ENCODE measurements at places on chromosomes 1 and 21. TPM values are rescaled to one million over a fixed set of nuclear protein-coding genes. Genes with fewer than 3 reads are reported as not detected.

The CIART gene
- total RNA-seq, result 1.4 TPM

DNA sequence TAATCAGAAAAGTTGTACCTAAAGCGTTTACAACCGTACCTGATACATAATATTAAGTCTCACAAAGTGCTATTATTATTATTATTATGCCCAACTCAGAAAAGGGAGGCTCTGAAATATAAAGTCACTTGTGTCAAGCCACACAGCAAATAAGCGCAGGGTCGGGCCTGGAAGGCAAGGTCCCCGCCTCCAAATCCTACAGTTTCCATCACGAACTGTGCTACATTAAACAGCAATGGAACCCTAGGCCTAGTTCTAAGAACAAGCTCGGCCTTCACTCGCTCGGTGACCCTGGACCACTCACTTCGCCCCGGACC, 549 bp downstream of the PARS2 start:
- DNase-seq, result no peak

GRCh38 chr1:12469493-12469892, 148.5 kb downstream of the DHRS3 start:
- no peak for DNase-seq

GRCh38 chr1:50603274-50604271, 180.3 kb upstream of the DMRTA2 start:
- no peak for DNase-seq

DNA sequence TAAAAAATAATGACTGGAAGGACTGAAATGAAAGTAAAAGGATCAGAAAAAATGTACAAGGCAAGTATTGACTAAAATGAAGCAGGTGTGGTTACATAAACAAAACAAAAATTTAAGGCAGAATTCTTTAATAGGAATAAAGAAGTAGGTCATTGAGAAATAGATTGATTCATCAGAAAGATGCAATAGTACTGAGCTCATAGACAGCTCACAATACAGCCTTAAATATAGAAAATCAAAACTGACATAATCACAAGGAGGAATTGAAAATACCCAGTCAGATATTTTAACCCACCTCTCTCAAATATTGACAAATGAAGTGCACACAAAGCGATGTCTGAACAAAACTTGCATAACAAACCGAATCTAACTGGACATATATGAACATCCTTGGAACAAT, 366.8 kb upstream of the DPYD start:
- no peak for DNase-seq

DNA sequence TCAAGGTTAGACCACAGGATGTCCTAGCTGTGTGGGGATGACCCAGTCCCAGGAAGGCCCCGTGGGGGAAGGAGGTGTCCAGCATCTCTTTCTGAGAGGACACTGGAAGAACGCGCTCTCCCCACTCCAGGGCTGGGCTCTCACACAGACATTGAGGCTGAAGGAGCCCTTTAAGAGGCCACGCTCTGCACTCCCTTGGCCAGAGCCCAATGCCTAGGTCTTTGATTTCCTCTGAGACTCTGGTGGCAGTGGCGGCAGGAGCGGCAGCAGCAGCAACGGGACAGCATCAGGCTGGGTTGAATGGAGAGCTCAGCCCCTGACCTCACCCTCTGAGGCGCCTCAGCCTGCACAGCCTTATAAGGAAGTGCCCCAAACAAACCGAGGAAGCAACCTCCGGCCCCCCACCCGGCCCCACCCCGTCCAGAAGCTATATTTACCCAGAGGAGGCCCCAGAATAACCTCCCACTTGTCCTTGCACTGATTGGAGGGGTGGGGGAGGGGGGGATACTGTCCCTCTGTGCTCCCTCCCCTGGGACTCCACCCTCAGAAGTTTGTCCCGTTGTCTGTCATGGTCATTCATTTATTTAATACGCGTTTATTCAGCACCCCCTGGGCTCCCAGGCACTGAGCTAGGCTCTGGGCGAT, 12.3 kb downstream of the NES start:
- DNase-seq, result no peak

The MX2 gene
- total RNA-seq, result 0.42 TPM

The DISP1 gene
- total RNA-seq, result 12.2 TPM

GRCh38 chr1:28035420-28035819, 53.0 kb downstream of the EYA3 start:
- DNase-seq, result no peak

DNA sequence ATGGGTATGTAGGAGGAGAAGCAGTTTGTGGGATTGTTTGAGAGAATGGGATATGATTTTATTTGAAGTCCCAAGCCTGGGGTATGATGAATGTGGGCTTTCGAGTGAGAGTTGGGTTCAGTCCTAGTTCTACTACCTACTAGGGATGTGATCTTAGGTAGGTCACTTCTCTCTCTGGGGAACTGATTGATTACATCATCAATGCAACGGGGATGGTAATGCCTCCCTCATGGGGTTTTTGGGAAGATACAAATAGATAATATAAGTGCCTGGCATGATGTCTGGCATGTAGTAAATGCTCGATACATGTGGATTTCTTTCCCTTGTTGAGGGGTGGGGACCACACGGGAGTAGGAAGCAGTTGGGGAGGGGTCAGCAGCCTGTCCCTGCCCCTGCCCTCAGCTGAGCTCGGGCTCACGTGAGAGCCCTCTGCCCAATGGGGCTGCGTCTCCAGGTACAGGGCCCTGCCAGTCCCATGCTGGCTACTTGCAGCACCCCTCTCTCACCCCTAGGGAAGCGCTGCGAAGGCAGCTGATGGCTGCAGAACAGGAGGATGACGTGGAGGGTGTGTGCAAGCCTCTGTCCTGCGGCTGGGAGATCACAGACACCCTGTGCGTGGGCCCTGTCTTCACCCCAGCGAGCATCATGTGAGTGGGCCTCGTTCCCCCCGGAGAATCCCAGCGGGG, 38.7 kb downstream of the AZIN2 start:
- no peak for DNase-seq

- no peak for DNase-seq
Observed at GRCh38 chr1:85898861-85899260, 190.6 kb upstream of the ZNHIT6 start.

The TESK2 gene
- total RNA-seq, result 0.52 TPM

- DNase-seq, result no peak
Observed at GRCh38 chr1:2927393-2928360, 93.6 kb upstream of the ACTRT2 start.

GRCh38 chr21:38567335-38567969, 69.2 kb upstream of the ERG start:
- DNase-seq, result no peak

DNA sequence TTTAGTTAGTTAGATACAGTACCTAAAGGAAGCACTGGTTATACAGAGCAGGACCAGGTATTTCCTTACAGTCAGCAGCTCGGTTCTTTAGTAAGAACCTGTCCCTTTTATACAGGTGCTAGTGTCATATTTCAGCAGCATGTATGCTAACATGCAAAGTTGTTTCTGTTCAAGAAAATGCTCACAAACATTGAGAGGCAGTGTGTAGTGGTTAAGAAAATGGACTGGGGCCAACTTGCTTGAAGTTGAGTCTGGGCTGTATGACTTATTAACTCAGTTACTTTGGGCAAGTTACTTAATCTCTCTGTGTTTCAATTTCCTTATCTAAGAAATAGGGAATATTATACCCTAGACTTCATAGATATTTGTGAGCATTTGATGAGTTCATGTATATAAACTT, 31.1 kb downstream of the AK4 start:
- DNase-seq, result no peak

GRCh38 chr1:81654657-81655056, 146.1 kb upstream of the ADGRL2 start:
- no peak for DNase-seq

GRCh38 chr1:212710566-212710965, 10.9 kb upstream of the BATF3 start:
- DNase-seq, result no peak

DNA sequence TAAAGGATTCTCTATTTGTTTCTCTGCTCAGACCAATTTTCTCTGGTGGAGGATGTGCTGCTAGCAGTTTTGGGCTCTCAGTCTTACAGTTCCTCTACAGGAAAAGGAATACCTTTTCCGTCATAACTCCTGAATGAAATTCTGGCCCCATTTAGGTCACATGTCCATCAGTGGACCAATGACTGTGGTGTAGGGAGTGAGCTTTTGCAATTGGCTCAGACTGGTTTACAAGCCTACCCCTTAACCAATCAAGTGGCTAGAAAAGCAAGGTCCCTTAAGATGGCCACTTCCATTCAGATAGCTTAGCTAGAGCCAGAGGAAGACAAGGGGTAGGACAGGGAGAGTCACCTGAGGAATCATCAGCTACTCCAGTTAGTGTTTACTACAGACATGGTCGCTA, 16.4 kb upstream of the ZNF281 start:
- DNase-seq, result no peak

- DNase-seq, result no peak
Observed at GRCh38 chr1:54331091-54331772, 75.0 kb downstream of the SSBP3 start.

The CLEC20A gene
- total RNA-seq, result not detected

The AQP10 gene
- not detected for total RNA-seq

The TSPEAR gene
- total RNA-seq, result not detected

DNA sequence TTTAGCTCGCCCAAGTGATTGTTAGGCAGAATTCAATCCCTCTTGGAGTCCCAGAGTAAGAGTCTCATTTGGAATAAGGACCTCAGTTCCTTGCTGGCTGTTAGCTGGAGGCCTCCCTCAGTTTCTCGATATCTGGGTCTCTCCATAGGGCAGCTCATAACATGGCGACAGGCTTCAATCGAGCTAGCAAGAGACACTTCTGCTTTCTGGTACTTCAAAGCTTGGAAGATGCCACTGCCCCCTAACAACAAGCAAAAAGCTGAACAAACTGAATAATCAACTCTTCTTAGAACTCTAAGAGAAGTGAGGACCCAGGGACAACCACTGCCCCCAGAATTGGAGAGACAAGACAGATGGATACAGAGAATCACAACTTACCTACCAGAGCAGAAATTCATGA, 86.2 kb downstream of the TEX35 start:
- no peak for DNase-seq

DNA sequence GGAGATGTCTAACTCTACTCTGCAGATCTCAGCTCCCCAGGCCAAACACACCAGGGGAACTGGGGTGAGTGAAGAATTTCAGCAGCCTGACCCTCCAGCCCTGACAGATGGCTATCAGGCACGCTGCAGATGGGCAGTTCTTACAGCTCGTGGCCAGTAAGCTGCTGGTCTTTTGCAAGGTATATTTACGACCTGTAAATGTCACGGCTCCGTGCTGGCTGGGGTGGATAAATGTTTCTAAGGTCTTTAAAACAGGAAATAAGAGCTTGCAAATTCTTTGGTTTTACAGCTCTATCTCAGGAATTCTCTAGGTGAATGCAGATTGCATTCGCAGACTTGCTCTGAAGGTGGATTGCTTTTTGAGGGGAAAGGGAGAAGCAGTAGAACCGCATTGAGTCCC, 10.1 kb downstream of the DOP1B start:
- no peak for DNase-seq

The GNG5 gene
- 78.3 TPM for total RNA-seq

DNA sequence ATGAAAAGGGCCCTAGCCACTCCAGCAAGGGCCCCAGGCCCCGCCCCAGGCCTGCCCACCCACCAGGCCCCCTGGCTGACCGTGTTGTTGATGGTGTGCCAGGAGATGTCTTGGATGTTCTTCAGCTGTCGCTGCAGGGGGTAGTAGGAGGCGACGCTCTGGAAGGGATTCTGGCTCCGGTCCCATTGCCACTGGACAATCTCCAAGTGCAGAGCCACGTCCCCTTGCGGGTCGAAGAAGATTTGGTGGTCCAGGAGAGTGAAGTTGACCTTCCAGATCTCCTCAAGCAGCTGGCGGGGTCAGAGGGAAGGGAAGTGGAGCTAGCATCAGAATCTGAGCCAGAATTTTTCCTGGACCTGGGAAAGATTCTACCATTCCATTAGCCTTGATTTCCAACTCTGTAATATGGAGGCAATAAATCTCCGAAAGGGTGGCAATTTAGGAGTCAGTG, 10.2 kb downstream of the TAS1R2 start:
- DNase-seq, result no peak

DNA sequence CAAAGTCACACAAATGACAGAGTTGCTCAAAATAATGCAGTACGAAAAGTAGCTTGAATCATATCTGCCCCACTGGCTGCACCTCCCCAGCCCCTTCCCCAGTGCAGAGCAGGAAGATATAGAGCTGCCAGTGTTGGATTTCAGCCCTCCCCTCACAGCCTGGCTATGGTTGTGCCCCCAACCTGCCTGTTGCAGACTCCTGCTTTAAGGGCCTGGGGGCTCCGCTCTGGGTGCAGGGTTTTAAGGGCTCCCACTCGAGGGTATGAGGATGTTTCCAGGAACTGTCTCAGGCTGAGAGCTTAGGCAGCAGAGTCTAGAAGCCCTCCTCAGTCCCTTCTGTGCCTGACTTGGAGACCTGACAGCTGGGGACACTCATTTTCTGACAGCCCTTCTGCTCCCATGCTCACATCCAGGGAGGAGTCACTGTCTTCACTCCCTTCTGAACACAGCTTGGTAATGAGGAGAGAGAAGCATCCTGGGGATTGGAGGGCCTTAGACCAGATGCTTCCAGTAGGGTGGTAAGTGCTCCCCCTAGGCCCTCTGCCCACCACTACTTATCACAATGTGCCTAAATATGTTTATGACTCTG, 4.6 kb downstream of the S100A9 start:
- DNase-seq, result no peak

The PMVK gene
- total RNA-seq, result 9.7 TPM

- DNase-seq, result no peak
Observed at GRCh38 chr1:6969106-6969505, 183.9 kb downstream of the CAMTA1 start.

The TSTD1 gene
- 29.8 TPM for total RNA-seq

- peak; percentile 56 for DNase-seq
Observed at GRCh38 chr1:224116131-224116530, 2.2 kb downstream of the FBXO28 start.

The LMOD1 gene
- not detected for total RNA-seq

- no peak for DNase-seq
Observed at GRCh38 chr1:203860396-203861025, 888 bp upstream of the SNRPE start.

DNA sequence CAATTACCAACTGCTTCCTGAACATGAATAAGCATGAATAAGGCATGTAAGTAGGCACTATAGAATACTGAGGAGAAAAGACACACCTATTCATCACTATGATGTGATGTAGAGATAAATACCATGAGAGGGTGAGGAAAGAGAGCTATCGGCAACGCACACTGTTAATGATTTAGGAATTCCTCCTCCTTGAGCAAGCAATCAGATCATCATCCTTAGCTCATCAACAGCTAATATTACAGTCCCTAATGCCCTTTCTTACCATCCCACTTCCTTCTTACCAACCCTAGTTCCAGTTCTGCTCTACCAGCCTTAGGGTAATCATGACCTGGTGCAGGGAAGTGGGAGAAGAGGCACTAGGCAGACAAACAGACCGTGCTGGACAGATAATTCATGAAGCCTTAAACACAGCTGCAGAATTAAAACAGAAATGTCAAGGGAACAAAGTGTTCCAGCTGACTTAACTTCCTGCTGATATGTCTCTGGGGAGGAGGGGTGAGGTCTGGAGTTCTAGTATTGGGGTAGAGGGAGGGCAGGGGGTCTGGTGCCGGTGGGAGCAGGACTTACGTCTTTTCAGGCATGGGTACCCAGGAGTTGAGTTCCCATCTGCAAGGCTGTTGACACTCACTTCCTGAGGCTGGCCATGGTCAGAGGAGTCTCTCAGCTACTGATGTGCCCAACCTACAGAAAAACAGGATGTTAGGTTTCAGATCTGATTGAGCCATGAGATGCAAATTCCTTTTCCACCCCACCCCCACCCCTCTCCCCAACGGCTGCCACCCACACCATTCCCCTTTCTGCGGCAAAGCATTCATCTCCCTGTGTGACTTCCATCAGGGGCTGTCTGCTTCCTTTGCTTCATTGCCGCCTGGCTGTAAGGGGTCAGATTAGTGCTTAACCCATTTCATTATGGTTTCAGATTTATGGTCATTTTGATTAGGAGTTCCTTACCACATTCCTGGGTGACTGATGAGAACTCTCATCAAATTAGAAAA, 12.6 kb upstream of the RCSD1 start:
- no peak for DNase-seq
